Keratinocyte (primary cell): ENCODE measurements at places on chromosomes 12 and 14.

DNA sequence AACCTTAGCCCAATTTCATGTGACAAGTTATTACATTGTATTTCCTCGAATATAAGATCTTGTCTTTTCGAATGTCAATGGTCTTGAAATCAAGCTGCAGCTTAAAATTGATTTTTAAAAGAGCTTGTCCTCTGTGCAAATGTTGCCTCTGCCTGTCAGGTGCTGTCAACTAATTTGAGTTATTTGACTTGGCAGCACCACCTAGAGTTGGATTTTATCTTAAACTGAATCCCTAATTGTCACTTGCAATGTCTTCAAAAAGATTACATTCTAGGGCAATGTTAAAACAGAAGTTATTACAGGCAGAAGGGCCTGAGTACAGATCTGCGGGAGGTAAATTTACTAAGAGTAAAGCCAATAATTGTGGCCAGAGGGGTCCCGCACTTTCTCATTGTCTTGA lies 26.2 kb upstream of the TUNAR start:
- DNase-seq, result no peak

GRCh38 chr12:25155022-25155576 lies 39.9 kb downstream of the DNAI7 start:
- DNase-seq, result no peak

DNA sequence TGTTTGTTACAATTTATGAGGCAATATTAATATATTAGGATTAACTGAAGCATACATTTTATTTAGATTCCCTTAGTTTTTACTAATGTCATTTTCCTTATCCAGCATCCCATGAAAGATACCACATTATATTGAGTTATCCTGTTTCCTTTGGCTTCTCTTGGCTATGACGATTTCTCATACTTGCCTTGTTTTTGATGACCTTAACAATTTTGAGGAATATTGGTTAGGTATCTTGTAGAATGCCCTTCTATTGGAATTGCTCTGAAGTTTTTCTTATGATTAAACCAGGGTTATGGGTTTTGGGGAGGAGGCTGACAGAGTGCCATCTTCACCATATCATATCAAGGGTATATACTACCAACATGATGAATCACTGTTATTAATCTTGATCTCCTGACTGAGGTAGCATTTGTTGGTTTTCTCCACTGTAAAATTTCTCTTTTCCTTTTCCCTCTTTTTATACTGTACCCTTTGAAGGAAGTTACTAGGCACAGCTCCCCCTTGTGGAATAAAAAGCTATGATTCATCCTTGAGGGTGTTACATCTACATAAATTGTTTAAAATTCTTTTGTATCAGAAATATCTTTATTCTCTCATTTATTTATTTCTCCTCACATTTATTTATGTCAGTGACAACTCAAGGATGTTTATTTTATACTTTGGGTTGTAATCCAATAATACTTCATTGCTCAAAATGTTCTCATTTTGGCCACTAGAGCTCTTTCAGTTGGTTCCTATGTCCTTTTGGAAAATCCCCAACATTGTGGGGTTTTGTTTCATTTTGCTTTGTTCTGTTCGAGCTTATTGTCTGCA lies 239.0 kb downstream of the SLC16A7 start:
- DNase-seq, result no peak

DNA sequence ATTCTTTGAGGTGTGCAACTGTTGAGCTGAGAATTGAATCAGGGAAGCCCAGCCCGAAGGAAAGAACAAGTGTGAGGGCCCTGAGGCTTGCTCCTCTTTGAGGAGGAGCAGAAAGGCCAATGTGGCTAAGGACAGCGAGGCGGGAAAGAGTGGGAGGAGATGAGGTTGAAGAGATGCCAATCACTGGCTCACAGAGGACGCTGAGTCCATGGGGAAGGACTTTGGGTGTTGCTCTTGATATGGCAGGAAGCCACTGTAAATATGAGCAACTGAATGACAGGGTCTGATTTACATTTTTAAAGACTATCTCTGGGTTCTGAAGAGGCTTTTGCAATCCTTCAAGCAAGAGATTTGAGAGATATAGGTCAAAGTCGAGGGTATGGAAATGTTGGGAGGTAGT lies 3.3 kb upstream of the APPL2 start:
- DNase-seq, result no peak

DNA sequence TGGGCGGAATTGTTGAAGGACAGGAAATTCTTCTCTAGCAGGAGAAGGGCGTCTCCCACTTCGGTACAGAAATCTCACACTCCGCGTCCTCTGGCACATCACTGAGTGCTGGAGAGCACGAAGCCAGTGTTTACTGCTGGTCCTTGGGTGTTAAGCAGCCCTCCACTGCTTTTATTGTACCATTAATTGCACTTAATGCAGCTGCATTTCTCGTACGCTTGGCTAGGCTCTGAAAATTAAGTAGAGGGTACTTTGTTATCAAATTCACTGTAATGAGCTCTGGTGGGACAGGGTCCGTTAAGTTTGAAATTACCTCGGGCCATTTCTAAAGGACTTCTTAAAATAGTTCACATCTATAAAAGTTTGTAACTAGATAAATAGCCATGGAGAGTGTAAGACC lies 411.2 kb downstream of the NPAS3 start:
- no peak for DNase-seq

GRCh38 chr12:127083008-127083949 lies 1183.7 kb upstream of the TMEM132C start:
- no peak for DNase-seq

GRCh38 chr12:98678946-98679610 lies 34.0 kb downstream of the APAF1 start:
- DNase-seq, result no peak
